Cerebellar nuclear complex (tissue), 1 donor: ENCODE measurements at places on chromosomes 7 and 10.

DNA sequence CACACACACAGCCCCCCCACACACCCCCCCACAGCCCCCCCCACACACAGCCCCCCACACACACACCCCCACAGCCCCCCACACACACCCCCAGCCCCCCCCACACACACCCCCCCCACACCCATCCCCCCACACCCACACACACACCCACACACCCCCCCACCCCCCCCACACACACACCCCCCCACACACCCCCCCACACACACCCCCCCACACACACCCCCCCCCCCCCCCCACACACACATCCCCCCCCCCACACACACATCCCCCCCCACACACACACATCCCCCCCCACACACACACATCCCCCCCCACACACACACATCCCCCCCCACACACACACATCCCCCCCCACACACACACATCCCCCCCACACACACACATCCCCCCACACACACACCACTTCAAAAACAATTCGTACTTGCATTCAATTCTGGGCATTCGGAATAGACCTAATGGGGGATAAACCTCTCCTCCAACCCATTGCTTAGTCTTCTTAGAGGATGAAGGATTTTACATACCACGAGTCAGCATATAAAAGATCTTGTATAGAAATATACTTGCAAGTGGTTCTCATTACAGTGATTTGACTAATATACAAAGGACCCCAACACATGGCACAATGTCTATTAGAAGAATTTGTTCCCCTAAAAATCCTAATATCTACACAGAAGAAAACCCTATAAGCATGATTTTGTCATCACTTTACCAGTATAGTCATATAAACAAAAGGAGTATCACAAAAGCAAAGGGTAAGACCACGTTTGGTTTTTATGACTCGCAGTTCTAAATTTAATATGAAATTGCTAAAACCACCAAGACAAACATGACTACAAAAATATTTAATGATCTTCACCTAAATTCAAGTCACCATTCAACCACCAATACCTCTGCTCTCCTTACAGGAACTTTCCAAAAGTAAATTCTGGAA is 80.9 kb downstream of the DIP2C start:
- DNase-seq = no peak

GRCh38 chr7:33986951-33987947 is 81.9 kb downstream of the BMPER start:
- no peak for DNase-seq

GRCh38 chr7:48351900-48352299 is 180.6 kb downstream of the ABCA13 start:
- DNase-seq = no peak

- DNase-seq = no peak
Observed at GRCh38 chr7:128443831-128444600, 11.7 kb upstream of the HILPDA start.

DNA sequence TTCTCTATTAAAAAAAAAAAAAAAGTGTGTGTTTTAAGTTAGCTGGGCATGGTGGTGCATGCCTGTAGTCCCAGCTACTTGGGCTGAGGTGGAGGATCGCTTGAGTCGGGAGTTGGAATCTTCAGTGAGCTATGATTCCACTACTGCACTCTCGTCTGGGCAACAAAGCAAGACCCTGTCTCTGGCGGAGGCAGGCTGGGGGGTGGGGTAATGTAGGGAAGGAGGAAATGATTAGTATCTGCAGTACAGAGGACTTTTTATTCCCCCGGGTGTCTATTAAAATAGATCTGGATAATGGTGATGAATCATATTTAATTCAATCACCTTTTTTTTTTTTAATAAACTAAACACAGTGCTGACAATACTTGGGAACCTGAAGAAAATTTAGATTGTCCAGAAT is 6.5 kb downstream of the CBX3 start:
- DNase-seq = no peak

- no peak for DNase-seq
Observed at GRCh38 chr10:132850246-132850645, 64.3 kb upstream of the NKX6-2 start.

DNA sequence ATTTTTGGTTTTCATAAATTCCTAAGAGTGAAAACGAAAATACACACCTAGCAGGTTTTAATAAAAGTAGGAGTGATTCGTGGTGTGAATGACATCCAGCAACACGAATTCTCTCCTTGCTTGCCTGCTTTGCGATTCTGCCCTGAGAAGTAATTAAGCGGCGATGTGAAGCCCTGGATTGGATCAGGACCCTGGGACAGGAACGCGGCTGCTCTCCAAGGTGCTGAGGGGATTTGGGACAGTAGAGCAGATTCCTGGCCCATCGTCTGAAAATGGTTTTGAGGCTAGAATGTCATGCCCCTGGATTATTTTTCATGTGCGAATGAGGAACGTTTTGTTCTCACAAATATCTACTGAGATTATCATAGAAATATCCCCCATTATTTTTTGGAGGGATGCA is 7.8 kb downstream of the NPS start:
- no peak for DNase-seq

GRCh38 chr7:96671854-96672253 is 37.8 kb downstream of the SEM1 start:
- no peak for DNase-seq

- no peak for DNase-seq
Observed at GRCh38 chr7:91263384-91264045, 718 bp upstream of the FZD1 start.

GRCh38 chr7:141397236-141398163 is 153.7 kb upstream of the AGK start:
- DNase-seq = no peak

GRCh38 chr7:98352621-98353020 is 48.3 kb downstream of the BAIAP2L1 start:
- no peak for DNase-seq

GRCh38 chr7:22786290-22786932 is 36.2 kb downstream of the TOMM7 start:
- DNase-seq = no peak

DNA sequence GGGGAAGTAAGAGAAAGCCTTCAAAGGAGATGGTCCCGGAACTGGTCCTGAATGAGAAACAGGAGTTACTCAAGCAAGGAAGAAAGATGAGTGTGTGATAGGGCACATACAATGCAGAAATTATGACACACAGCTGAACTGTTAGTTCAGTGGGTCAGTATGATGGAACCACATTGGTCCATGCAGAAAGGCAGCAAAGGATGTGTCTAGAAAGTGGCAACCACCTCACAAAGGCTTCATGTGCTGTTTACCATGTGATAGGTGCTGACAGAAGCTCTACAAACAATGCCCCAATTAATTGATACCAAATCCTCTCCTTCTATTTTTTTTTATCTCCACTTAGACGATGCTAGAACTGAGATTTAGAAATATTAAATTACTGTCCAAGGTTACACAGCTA is 258.3 kb downstream of the RELN start:
- no peak for DNase-seq

- no peak for DNase-seq
Observed at GRCh38 chr7:129341816-129342806, 92.1 kb upstream of the STRIP2 start.

DNA sequence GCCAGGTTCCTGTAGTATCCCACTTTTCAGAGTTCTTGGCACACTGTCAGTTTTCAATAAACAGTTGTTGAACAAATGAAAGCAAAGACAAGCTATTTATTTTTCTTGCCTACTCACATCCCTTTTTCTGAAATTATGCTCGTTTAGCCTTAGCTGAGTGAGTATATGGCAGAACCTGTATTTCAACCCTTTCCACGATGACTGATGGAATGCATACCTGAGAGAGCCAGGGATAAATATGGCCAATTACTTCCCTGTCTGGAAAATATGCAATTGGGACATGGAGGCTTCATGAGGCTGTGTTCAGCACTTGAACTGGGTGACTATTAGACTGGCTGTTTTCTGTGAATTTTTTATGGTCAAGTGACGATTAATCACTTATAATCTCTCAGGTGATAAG is 144.5 kb upstream of the POT1 start:
- DNase-seq = no peak

- DNase-seq = no peak
Observed at GRCh38 chr10:63703113-63703670, 182.0 kb downstream of the REEP3 start.

DNA sequence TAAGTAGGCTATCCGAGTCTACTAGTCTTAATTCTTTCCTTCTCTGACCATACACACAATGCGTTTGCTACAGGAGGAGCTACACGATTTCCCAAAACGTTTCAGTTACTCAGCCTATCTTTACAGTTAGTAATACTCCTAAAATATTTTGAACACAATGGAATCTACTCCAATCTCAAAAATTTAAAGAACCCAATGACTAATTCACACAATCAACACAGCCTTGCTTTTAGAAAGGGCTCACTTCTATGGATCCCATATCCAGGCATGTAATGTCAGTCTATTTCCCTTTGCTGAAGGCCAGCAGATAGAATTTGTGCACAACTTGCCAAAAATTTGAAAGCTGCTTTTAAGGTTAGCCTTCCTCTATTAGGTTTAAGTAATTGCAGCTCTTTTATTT is 107.2 kb downstream of the VPS41 start:
- DNase-seq = no peak

DNA sequence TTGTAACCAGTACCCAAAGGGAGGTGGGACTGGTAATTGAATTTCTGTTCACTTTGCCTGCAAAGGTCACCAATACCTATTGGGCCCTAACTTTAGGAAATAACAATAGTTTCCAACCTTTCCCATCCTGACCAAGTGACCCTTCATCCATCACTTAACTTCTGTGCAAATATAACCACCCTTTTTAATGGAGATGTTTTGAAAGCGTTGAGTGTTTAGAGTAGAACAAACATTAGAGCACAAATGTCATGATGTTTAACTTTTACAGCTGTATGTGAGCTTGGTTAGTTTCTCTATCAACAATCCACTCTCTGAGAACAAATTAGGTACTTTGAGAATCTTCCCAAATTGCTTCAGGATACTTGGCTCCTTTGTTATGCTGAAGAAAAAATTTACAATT is 66.4 kb downstream of the MET start:
- no peak for DNase-seq

DNA sequence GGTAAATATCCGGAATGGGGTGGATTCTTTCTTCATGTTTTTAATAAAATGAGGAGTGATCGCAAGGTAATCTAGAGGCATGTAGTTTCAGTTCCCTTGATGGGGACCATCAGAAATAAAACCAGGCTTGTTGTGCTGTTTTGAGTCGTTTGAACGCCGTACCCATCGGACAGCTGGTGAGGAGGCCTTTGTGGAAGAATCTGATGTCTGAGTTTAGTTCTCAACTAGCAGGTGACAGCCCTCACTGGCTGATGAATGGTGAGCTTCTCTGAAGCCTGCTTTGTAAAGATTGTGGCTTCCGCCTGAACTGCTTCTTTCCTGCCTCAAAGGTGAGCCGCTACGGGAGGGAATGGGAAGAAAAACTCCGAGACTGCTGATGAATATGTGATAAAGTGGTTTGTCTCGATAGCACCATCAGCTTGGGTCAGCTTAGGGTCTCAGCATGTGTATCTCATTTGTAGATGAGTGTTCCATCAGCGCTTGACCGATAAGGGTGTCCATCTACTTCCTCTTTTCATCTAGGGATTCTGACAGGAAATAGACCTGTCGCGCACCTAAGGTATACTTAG is 977 bp downstream of the TMEM248 start:
- DNase-seq = no peak

DNA sequence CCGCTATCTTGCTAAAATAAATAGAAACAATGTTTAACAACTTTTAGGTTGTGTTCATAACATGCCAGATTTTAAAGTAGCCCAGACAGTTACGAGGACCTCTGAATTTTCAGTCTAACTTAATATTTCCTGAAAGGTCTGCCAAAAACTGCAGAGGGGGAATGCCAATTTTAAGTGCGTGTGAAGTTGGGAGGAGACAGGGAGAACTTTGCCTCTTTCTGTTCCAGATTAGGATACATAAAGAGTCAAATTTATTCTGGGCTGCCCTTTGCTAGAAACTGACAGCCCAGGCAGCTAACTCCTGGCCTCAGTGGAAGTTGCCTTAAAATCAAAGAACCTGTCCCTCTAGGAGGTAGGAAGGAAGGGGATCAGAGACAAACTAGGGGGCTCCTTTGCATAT is 52.3 kb upstream of the PIP4K2A start:
- DNase-seq = no peak

GRCh38 chr10:132163278-132163765 is 23.4 kb upstream of the DPYSL4 start:
- no peak for DNase-seq

- no peak for DNase-seq
Observed at GRCh38 chr7:69373171-69374043, 224.9 kb upstream of the AUTS2 start.

DNA sequence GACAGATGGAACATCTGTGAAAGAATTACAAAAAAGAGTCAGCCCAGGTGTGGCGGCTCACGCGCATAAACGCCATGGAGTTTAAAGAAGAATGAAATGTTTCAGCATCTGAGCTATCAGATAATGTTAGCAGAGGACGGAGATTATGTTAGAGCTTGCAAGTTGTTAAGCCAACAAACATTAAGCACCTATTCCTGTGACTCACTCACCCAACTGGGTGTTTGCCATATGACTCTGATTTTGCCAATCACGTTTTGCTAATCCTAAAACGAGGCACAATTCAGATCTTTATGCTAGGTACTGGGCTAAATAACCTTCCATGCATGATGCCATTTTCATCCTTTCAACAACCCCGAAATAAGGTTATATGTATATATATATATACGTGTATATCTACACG is 29.0 kb upstream of the CCNY start:
- no peak for DNase-seq

DNA sequence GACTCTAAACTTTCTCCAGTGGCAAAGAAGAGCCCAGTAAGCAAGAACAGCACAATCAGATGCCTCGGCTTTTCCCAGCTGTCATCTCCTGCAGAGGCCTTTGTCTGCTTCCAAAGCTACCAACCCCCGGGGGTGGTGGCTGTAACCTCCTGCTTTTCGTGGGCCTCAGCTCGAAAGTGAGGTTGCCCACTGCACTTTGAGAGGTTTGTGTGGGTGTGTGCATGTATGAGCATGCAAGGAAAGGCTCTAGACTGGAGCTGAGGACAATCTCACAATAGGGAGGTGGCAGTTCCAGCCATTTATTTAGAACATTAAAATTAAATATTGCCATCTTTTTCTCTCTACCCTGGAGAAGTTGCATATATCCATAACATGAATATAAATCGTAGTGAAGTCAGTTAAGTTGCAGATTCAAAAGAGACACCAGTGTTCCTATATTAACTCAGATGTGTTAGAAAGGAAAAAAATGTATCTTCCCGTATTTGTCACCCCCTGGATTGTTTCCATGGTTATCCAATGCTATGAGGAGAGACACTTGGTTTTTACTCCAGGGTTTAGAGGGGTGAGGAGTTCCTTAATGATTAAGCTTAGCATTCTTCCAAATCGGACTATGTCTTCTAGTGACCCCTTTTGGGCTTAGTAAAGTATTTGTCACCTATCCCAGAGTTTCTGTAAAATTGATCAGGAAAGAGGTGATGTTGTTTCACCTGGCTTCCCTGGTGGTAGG is 781.1 kb downstream of the INHBA start:
- no peak for DNase-seq

- no peak for DNase-seq
Observed at GRCh38 chr10:69569396-69569934, 3.8 kb downstream of the NEUROG3 start.

DNA sequence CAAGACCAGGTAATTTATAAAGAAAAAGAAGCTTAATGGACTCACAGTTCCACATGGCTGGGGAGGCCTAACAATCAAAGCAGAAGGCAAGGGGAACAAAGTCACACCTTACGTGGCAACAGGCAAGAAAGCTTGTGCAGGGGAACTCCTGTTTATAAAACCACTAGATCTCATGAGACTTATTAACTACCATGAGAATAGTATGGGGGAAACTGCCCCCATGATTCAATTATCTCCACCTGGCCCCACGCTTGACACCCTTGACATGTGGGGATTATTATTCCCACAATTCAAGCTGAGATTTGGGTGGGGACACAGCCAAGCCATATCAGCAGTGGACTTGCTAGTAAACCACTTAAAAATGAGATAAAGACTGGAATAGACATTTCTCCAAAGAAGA is 451.7 kb downstream of the DNAJB9 start:
- DNase-seq = no peak
